ENCODE measurements at places on chromosomes 13 and 19. TPM values are rescaled to one million over a fixed set of nuclear protein-coding genes. Genes with fewer than 3 reads are reported as not detected.

Gene KLHL1
- not detected for polyA plus RNA-seq

Gene OR10H5
- polyA plus RNA-seq, result not detected

Gene SIGLEC5
- polyA plus RNA-seq, result 12.6 TPM

Gene CEACAM4
- 23.1 TPM for polyA plus RNA-seq

Gene TLE6
- not detected for polyA plus RNA-seq

Gene SIGLEC12
- polyA plus RNA-seq, result 0.24 TPM

Gene BRSK1
- polyA plus RNA-seq, result not detected

Gene SIGLEC10
- polyA plus RNA-seq, result 64.9 TPM

Gene RNASEH2A
- 21.5 TPM for polyA plus RNA-seq

Gene KL
- polyA plus RNA-seq, result 0.75 TPM

Gene ZNF628
- polyA plus RNA-seq, result 0.50 TPM

Gene ZNF497
- polyA plus RNA-seq, result 0.28 TPM

Gene ZNF415
- not detected for polyA plus RNA-seq

Gene IL4I1
- 7.6 TPM for polyA plus RNA-seq

Gene OXGR1
- 0.22 TPM for polyA plus RNA-seq

Gene F10
- polyA plus RNA-seq, result not detected

Gene CTXN1
- polyA plus RNA-seq, result not detected

Gene LENG1
- polyA plus RNA-seq, result 4.2 TPM

Gene FCER2
- 4.9 TPM for polyA plus RNA-seq

Gene MBNL2
- polyA plus RNA-seq, result 8.5 TPM

Gene ZNF83
- 7.2 TPM for polyA plus RNA-seq

Gene PSG7
- polyA plus RNA-seq, result not detected

Gene HOOK2
- polyA plus RNA-seq, result 1.1 TPM

Gene TBXA2R
- not detected for polyA plus RNA-seq

Gene ANGPTL8
- polyA plus RNA-seq, result not detected

Data from CD14-positive monocyte (primary cell).